NCI-H1436 treated with DMSO at 0.1 percent for 48 hours (cell line): ENCODE measurements at places on chromosomes 4 and X.

- DNase-seq, result no peak
Measured at GRCh38 chrX:56733459-56734046, 4.5 kb downstream of the NBDY start.

DNA sequence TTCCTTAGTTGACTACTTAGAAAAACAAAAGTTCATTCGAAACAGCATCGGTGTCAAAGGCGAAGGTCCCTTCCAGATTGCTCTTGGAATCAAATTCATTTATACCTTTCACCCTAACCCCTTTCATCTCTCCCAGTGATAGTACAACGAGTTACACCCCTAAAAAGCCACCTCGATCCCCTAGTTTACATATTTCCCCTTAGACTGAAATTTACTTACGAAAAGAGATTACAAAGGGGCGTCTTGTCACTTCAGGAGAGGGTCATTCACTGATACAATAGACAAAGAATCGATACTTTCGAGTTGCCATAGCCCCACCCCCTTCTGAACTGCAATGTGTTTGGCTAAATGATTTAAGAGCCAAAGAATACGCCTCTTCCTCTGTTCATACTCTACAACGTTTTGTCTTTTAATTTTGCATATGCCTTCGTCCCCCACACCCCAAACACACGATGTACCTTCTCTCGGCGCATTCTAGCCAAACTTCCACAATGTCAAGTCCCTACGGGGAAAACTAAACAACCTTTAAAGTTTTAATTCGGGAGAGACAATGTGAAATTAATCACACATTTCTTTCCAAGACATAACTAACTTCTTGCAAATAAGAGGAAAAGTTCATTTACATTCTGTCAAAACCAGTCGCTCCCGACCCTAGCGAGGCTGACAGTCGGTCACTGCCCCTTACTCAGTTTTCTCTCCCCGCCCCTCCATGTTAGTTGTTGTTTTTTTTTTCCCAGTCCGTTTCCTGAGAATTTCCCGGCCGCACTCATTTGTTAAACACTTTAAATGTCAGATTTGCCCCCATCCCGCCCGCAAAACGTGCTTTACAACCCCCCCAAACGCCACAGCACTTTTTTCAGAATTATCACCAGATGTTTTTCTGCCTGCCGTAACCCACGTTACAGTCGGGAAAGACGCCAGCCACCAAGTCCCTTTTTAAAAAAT, 88.6 kb downstream of the HPRT1 start:
- DNase-seq, result no peak

GRCh38 chr4:158129694-158130093, 43.1 kb downstream of the GASK1B start:
- no peak for DNase-seq

DNA sequence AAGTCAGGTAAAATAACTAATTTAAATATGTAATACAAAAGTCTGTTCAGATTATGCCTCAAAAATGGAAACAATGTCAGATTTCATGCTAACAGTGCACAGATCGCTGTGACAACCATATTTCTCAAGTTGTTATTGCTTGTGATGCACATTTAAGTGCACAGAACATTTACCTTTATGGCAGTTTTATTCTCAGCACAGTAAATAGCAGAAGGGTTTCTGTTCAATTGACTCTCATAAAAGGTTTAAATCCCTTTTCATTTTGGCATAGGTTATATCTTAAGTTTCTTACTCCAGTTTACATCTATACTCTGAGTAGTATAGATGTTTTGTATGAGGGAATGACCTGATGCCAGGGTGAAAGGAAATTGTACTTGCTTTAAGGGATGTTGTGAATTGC, 247.8 kb downstream of the FSTL5 start:
- DNase-seq, result no peak

DNA sequence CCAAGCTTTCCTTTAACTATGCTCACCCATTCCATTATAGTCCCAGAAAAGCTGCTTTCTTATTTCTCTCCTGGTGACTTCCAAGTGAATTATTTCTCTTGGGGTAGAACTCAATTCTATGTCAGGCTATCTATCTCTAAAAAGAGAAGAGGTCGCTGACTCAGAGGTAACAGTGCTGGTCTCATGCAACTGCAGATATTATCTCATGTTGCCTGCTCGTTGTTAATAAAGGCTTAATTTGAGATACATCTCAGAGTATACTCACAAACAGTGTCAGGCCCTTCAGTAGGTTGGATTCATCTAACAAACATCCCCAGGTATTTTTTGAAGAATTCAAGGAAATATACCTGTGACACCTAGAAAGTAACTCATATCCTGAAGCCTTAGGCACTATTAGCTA, 2.7 kb downstream of the TMEM154 start:
- DNase-seq, result no peak

- no peak for DNase-seq
Measured at GRCh38 chrX:22314692-22315091, 42.0 kb downstream of the CBLL2 start.

DNA sequence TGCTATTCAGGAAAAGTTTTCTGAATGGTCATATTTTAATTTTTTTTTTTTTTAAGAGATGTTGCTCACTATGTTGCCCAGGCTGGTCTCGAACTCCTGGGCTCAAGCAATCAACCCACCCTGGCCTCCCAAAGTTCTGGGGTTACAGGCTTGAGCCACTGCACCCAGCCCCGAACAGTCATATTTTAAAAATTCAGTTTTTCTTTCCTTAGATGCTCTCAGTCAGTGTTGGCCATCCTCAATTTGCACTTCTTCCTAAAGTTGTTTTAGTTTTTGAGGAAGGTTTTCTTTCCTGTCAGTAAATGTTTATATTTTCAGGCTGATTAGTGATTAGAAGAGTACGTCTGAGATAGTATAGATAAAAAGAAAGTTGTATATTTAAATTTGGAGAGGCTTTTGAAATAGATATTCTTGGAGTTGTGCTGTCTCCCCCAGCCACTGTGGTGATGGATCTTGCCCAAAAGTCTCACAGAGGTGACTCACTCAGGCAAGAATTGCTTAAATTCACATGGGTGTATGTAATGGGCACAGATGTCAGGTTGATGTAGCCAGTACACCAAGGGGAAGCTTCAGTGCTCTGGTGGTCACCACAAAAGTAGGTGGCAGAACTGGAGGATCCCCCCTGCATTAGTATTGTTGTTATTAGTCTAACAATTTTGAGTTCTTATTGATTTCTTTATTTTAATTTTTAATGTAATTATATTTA, 72.2 kb upstream of the ELOVL6 start:
- DNase-seq, result no peak

DNA sequence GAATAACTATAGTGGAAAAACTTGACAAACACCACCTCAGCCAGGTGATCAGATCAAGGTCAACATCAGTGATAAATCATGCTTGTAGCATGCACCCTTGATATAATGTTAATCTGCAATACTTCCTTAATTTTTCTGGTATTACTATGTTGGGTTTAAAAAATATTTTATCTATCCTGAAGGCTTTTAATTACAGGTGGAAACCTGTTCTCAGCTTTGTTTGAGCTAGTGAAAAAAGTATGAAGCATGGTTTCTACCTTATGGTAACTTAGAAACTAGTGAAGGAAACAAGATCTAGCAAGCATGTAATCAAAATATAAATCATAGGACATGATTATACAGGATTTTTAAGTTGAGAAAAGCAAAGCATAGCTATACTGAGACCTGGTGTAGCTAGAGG, 26.6 kb downstream of the MAOA start:
- no peak for DNase-seq

- DNase-seq, result no peak
Measured at GRCh38 chr4:16969696-16970135, 71.3 kb upstream of the LDB2 start.

GRCh38 chrX:27598312-27598711, 8.2 kb downstream of the DCAF8L2 start:
- DNase-seq, result no peak

- no peak for DNase-seq
Measured at GRCh38 chr4:30769093-30769492, 48.9 kb downstream of the PCDH7 start.

DNA sequence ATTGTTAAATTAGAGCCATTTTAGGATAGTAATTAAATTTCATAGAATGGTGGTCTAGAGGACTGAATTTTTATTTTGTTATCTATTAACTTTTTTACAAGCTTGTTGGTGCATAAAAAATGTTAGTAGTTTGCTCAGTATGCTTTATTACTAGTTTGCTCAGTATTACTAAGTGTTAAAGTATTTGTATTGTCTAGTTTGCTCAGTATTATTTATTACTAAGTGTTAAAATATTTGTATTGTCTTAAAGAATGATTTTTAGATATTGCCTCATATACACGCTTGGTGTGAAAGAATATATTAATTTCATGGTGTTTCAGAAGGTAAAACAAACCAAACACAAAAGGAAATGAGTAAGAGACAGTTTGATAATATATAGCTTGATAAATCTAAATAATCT, 268.4 kb upstream of the MAGEB18 start:
- DNase-seq, result no peak

DNA sequence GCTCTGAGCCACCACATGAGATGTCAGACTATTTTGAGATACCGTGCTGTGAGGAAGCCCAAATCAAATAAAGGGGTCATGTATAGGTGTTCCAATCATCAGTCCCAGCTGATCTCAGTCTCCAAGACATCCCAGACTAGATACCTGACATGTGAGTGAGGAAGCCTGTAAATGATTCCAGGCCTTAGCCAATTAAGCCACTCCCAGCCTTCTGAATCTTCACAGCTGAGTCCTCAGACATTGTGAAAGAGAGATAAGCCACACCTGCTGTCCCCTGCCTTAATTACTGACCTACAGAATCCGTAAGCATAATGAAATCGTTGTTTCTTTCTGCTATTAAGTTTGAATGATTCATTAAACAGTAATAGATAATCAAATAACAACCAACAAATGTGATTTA, 671.4 kb downstream of the ZNF674 start:
- DNase-seq, result no peak
